ENCODE measurements at places on chromosomes 2 and 18.

- no peak overlapping the region for H3K27ac ChIP-seq
- H3K27me3 ChIP-seq: no peaks in the 10 kb centered on the region
- no peaks in the 10 kb centered on the region for H3K36me3 ChIP-seq
- no peaks in the 10 kb centered on the region for H3K4me1 ChIP-seq
- DNase-seq: no peak
Measured at GRCh38 chr2:134225173-134225572, 28.7 kb upstream of the MGAT5 start.

DNA sequence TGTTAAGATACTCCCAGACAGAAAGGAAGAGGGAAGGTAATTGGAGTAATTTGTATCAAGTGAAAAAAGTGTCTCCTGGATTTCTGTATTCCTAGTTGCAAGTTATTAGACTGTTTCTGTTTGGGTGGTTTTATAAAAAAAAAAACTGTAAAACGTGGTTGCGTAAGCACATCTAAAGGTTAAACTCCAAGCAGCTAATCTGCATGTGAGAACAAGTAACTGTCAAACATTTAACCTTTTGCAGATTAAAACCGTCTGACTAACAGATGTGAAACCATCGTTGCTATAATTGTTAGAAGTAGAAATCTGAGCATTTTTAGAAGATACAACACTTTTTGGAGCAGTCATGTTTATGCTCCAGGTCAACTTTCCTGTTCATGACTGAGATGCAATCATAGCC lies 72.3 kb downstream of the AFF3 start:
- no peak overlapping the region for H3K4me3 ChIP-seq
- DNase-seq: no peak
- H3K27ac ChIP-seq: no peak overlapping the region
- H3K36me3 ChIP-seq: no peaks in the 10 kb centered on the region

DNA sequence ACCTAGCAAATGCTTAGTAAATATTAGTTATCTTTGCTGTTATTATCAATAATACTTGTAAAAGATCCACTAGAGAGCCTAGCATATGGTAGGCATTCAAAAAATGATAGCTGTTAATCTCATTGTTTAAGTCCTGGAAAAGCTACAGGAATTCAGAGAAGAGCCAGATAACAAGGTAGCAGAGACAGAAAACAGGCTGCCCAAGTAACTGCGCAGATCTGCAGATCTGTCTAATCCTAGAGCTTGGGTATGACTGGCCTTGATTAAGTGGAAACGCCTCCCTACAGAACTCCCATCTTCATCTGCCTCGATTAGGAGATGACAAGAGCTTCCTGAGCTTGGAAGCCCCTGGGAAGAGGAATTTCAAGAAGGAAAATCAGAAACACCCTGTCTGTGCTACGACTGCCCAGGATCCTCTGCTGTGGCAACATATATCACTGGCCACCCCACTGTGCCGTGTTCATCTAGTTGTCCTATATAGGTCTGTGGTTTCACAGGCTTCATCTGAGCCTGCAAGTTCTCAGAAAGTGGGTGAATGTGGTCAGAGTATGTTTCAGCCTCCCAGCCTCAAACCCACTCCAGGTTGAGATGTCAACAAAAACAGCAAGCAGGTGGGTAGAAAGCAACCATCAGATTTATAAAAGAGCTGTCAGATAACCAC lies 151.5 kb upstream of the PKDCC start:
- no peak overlapping the region for H3K4me3 ChIP-seq
- no peak overlapping the region for H3K27ac ChIP-seq
- no peak for DNase-seq
- no peaks in the 10 kb centered on the region for H3K36me3 ChIP-seq

GRCh38 chr2:95069465-95069864 lies 44.0 kb downstream of the MAL start:
- H3K27ac ChIP-seq: no peak overlapping the region
- H3K27me3 ChIP-seq: peaks cover 22% of the 10 kb centered on the region
- no peaks in the 10 kb centered on the region for H3K36me3 ChIP-seq
- DNase-seq: no peak
- no peaks in the 10 kb centered on the region for H3K4me1 ChIP-seq

DNA sequence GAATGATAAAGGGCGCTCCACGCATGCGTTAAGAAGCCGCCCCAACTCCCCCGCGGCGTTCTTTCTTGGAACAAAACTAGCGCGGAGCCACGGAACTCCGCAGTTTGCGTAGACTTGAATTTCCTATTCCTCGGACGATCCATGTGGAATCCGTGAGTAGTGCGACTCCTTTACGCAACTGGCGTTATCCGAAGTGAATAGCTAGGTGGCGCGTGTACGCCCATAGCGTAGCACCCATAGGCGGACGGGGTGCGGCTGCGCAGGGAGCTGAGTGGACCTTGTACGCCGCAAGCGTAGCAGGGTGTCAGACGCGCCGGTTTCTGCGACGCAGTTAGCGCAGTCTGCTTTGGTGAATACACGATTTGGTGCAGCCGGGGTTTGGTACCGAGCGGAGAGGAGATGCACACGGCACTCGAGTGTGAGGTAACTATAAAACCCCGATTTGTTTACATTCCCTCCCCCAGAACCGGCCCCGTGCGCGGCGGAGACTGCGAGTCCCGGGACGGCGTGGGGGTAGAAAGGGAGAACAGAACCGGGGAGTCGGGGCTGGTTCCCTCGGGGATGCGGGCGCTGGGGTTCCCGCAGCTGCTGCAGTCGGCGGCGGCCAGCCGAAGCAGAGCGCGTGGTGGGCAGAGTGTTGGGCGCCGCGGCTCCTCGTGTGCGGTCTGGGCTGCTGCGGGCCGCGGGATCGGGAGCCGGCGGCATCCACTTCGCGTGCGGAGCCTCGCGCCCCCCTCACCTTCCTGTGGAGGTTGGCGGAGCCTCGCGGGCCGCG lies at the start of gene SLC39A10:
Gene SLC39A10 (plus strand): TSS at position 368 of the 775 bp plus-strand sequence. CDS start 22,817 bp downstream, outside the sequence.
- H3K4me3 ChIP-seq: peak within 1 kb of the TSS; percentile 92
- DNase-seq: peak; percentile 98
- peak within 1 kb of the TSS; percentile 91 for H3K27ac ChIP-seq
- H3K36me3 ChIP-seq: no peaks in the 10 kb centered on the region
- H3K4me1 ChIP-seq: peaks cover 25% of the 10 kb centered on the region

DNA sequence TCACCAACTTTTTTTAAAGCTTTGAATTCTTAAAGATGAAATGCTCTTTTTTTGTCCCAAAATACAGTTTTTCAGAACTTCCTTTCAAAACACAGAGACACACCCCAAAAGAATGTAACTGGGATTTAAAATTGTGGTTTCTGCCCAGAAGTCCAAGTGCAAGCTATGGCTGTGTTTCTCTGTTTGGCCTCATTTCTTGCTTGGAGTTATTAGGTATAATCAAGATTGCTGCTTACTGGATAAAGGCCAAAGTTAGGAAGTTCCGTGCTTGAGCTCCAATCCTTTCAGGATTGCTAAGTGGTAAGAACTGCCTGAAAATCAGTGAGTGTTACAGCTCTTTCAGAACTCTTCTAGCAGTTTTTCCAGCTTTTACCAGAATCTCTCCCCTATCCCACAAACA lies 16.9 kb downstream of the ZBTB7C start:
- no peak for DNase-seq
- no peak overlapping the region for H3K27ac ChIP-seq
- H3K4me1 ChIP-seq: no peaks in the 10 kb centered on the region
- H3K4me3 ChIP-seq: no peak overlapping the region
- no peaks in the 10 kb centered on the region for H3K36me3 ChIP-seq

GRCh38 chr2:187590175-187590574 lies 35.9 kb upstream of the TFPI start:
- no peak overlapping the region for H3K27ac ChIP-seq
- H3K27me3 ChIP-seq: no peaks in the 10 kb centered on the region
- no peaks in the 10 kb centered on the region for H3K4me1 ChIP-seq
- no peak overlapping the region for H3K4me3 ChIP-seq
- DNase-seq: no peak

GRCh38 chr2:230589025-230589424 lies 123.6 kb upstream of the CAB39 start:
- H3K36me3 ChIP-seq: no peaks in the 10 kb centered on the region
- no peaks in the 10 kb centered on the region for H3K27me3 ChIP-seq
- no peak overlapping the region for H3K4me3 ChIP-seq
- no peaks in the 10 kb centered on the region for H3K4me1 ChIP-seq
- no peak for DNase-seq
- no peak overlapping the region for H3K27ac ChIP-seq

- DNase-seq: no peak
- H3K27me3 ChIP-seq: no peaks in the 10 kb centered on the region
- H3K27ac ChIP-seq: no peak overlapping the region
- no peak overlapping the region for H3K4me3 ChIP-seq
Measured at GRCh38 chr2:100317634-100318033, 4.7 kb downstream of the LONRF2 start.

DNA sequence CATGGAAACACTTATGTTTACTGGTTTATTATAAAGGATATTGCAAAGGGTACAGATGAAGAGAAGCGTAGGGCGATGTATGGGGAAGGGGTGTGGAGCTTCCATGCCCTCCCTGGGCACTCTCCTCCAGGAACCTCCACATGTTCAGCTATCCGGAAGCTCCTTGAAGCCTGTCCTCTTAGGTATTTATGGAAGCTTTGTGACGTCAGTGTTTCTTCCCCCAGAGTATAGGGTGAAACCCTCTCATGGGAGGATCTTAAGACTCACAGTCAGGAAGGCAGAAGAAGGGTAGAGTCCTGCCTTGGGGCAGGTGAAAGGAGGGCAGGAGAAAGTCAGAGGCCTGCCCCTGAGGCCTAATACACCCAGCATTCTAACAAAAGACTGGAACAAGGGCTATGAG lies 61.3 kb upstream of the CREB1 start:
- H3K4me1 ChIP-seq: no peaks in the 10 kb centered on the region
- H3K27me3 ChIP-seq: no peaks in the 10 kb centered on the region
- no peak for DNase-seq
- H3K27ac ChIP-seq: no peak overlapping the region

GRCh38 chr2:233353769-233354499 lies at the start of gene DGKD:
Gene DGKD (plus strand): TSS chr2:233354494. CDS start chr2:233354519, 25 bp downstream.
- peak; percentile 82 for DNase-seq
- peaks cover 45% of the 10 kb centered on the region for H3K4me1 ChIP-seq
- H3K27me3 ChIP-seq: no peaks in the 10 kb centered on the region
- peaks cover 2% of the 10 kb centered on the region for H3K36me3 ChIP-seq

- no peak overlapping the region for H3K4me3 ChIP-seq
- no peaks in the 10 kb centered on the region for H3K27me3 ChIP-seq
- no peak overlapping the region for H3K27ac ChIP-seq
- H3K4me1 ChIP-seq: no peaks in the 10 kb centered on the region
Measured at GRCh38 chr2:190578158-190579057, 43.9 kb upstream of the NEMP2 start.

DNA sequence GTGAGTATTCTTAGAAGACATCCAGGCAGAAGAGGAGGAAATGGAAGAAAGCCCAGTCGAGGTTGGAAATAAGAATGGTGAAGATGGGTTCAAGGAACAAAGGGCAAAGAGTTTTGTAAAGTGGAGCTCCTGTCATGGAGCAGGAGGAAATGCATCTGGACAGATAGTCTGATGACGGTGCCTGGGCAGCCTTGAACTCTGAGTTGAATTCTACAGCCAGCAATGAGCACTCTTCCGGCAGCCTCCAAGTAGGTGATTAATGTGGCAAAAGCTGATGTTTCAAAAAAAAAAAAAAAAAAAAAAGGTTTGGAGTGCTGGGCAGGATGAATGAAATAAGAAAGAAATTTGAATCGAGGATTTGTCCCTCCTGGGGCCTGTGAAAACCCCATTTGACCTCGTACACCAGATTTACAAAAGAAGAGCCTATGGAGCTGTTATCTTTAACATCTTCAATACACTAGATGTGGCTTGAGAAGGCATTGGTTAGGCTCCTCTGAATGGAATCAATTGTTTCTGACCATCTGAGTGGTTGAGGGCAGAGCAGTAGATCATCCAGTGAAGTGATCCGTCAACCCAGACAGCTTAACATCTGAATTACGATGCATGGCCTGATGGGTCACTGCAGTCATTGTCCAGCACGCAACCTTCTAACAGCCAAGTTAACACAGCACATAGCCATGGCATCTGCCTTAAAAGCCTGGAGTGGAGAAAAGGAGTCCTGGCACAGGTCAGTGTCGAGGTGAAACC lies 449.7 kb downstream of the TXNL1 start:
- H3K36me3 ChIP-seq: no peaks in the 10 kb centered on the region
- no peak overlapping the region for H3K4me3 ChIP-seq
- H3K4me1 ChIP-seq: no peaks in the 10 kb centered on the region
- DNase-seq: no peak
- no peaks in the 10 kb centered on the region for H3K27me3 ChIP-seq

DNA sequence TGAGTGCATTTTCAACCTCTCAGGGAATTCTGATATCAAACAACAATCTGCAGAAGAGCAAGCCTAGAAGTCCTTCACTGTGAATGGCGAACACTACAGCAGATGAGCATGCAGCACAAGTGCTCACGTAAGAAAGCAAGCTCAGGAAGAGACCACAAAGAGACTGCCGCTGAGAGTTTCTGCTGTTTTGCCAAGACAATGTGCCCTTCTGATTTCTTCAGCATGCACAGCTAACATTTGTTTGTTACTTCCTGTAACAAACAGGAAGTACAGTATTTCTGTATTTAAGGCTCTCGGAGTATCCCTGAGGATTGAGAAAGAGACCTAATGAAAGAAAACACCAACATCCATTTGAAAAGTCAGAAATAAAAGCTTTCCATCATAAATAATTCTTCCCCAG lies 45.9 kb downstream of the MBOAT2 start:
- H3K4me3 ChIP-seq: no peak overlapping the region
- no peaks in the 10 kb centered on the region for H3K36me3 ChIP-seq
- H3K27ac ChIP-seq: no peak overlapping the region

GRCh38 chr2:152359573-152360363 lies 24.8 kb downstream of the FMNL2 start:
- H3K4me1 ChIP-seq: peaks cover 4% of the 10 kb centered on the region
- no peak overlapping the region for H3K4me3 ChIP-seq
- peaks cover 3% of the 10 kb centered on the region for H3K36me3 ChIP-seq
- no peak for DNase-seq
- H3K27ac ChIP-seq: no peak overlapping the region

GRCh38 chr18:4236940-4237663 lies 218.0 kb downstream of the DLGAP1 start:
- H3K4me3 ChIP-seq: no peak overlapping the region
- no peak overlapping the region for H3K27ac ChIP-seq
- no peak for DNase-seq
- H3K27me3 ChIP-seq: no peaks in the 10 kb centered on the region

GRCh38 chr2:172456002-172456401 lies 28.6 kb downstream of the ITGA6 start:
- no peaks in the 10 kb centered on the region for H3K27me3 ChIP-seq
- H3K4me3 ChIP-seq: no peak overlapping the region
- no peak overlapping the region for H3K27ac ChIP-seq
- DNase-seq: no peak
- no peaks in the 10 kb centered on the region for H3K36me3 ChIP-seq

DNA sequence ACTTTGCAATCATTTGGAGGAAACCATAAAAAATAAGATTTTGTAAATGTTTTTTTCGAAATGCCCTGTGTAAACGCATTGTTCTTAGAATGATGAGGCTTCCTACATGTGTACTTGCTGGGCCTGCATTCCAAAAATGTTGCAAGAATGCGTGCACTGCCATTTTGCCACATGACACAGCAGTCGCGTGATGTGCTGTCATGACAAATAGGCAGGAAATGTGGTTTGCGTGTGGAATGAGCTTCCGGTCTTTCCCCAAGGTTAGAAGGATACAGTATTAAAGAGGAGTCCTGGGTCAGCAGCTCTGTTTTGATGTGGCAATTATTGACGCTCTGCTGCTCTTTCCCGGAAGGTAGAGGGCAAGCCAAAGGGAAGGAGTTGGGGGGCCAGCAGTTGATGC lies 18.1 kb upstream of the SERPINB2 start:
- H3K4me1 ChIP-seq: no peaks in the 10 kb centered on the region
- H3K27ac ChIP-seq: no peak overlapping the region
- no peaks in the 10 kb centered on the region for H3K27me3 ChIP-seq
- no peak for DNase-seq
- no peak overlapping the region for H3K4me3 ChIP-seq

GRCh38 chr2:150931451-150931850 lies 330.2 kb downstream of the RBM43 start:
- DNase-seq: no peak
- H3K27me3 ChIP-seq: no peaks in the 10 kb centered on the region
- no peak overlapping the region for H3K4me3 ChIP-seq

All from psoas muscle (tissue), 8 donors.